ENCODE measurements at places on chromosomes 7 and 10. TPM values are rescaled to one million over a fixed set of nuclear protein-coding genes. Genes with fewer than 3 reads are reported as not detected.

DNA sequence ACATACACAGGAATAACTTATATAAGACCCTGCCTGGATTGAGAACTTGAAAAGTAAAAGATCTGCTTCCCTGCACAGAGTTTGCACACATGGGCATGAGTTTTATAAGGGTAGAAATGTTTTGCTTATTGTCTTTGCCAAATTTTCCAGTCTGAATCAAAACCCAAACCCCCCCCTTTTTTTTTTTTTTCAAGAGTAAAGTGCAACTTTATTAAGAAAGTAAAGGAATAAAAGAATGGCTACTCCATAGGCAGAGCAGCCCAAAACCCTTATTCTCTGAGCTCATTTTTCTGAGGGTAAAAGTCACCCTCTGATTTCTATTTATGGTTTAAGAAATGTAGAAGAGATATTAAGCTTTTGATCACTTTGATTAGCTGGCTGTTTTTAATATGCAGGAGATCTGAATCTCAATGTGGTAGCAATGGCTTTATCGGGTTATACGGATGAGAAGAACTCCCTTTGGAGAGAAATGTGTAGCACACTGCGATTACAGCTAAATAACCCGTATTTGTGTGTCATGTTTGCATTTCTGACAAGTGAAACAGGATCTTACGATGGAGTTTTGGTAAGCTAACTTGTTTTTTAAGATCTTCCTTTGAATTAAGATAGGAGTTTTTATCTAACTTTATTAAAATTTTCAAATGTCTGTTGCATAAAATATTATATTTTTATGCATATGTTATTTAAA lies 18.7 kb downstream of the MIOS start:
- no peak for DNase-seq

DNA sequence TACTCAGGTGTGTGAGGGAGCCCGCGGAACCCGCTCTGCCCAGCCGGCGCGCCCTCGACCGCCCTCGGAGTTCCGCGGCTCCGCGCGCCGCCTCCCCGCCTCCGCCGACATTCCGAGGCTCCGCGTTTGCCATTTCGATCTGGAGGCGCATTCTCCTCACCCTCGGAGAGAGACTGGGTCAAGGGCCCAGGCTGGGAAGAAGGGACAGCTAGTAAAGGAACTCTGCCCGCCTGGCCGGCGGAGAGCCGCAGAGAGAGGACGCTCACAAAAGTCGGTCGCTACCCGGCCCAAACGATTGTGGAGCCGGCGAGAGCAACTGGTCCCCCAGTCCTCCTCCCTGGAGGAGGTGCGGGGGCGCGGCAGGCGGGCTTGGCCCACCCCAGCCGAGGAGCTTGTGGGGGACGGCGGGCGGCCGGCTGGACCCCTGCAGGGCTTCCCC lies 74.5 kb upstream of the LEP start:
- no peak for DNase-seq

DNA sequence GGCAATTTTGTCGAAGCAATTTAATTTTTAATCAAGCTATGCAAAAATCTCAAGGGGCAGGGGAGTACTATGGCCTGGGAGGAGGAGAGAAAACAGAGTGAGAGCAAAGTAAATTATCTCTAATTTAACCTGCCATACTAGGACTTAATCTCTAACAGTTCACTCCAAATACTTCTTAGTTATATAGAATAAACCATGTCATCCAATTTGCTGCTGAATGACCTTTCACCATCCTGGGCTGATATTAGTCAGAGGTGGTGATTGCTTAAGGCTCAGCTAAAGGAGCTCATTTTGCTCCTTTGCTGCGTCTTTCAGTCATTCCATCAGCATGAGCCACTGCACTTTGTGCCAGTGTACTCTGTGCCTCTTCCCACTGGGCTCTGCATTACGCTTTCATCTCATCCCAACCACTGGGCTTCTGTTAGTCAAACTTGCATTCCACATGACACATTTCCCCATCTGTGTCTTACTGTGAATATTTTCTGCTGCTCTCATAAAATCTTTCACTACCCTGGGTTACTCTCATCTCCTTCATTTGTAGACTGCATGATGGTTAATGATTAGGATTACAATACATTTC lies 84.3 kb downstream of the CD36 start:
- DNase-seq, result no peak

DNA sequence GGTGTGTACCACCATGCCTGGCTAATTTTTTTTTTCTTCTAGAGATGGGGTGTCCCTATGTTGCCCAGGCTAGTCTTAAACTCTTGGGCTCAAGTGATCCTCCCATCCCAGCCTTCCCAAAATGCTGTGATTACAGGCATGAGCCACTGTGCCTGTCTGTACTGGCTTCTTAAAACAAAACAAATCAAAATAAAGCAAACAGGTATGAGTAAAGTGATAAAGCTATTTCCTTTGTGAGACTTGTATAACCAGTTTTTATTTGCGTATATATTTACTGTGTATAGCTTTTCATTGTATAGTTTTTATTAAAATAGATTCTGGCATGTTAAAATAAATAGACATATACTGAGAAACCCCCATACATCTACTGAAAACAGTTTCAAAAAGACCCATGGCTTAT lies 14.3 kb downstream of the LCOR start:
- DNase-seq, result no peak

- DNase-seq, result no peak
These were observed 13.7 kb downstream of the MAT1A start for GRCh38 chr10:80275756-80276155.

GRCh38 chr10:25071227-25071626 lies 54.8 kb downstream of the THNSL1 start:
- no peak for DNase-seq

- DNase-seq, result no peak
These were observed 582.2 kb downstream of the SORCS1 start for GRCh38 chr10:106582291-106582690.

Gene SLC13A4
- 1.1 TPM for polyA plus RNA-seq

GRCh38 chr7:44148166-44148565 lies 7.0 kb upstream of the MYL7 start:
- DNase-seq, result no peak

Gene GPRIN2
- 1.9 TPM for polyA plus RNA-seq

Gene PLEKHS1
- 0.14 TPM for polyA plus RNA-seq

DNA sequence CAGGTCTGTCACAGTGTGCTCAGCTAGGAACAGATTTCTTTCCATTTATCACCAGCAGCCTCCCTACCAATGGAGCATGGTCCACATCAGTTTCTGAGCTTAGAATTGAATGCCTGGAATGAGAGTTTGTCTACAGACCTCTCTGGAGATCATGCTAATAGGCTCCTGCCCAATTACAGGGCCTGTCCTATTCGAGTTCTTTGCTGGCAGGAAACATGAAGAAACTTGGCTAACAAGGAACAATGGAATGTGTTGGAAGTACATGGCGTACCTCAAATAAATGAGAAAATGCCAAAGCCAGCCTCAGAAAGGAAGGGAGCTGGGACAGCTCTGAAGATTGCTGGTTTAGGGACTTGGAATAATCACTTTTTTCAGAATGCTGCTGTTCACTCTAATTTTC lies 186.0 kb upstream of the AKR1E2 start:
- no peak for DNase-seq

GRCh38 chr7:94760446-94761100 lies 104.6 kb upstream of the SGCE start:
- no peak for DNase-seq

Gene SORCS3
- polyA plus RNA-seq, result 21.8 TPM

DNA sequence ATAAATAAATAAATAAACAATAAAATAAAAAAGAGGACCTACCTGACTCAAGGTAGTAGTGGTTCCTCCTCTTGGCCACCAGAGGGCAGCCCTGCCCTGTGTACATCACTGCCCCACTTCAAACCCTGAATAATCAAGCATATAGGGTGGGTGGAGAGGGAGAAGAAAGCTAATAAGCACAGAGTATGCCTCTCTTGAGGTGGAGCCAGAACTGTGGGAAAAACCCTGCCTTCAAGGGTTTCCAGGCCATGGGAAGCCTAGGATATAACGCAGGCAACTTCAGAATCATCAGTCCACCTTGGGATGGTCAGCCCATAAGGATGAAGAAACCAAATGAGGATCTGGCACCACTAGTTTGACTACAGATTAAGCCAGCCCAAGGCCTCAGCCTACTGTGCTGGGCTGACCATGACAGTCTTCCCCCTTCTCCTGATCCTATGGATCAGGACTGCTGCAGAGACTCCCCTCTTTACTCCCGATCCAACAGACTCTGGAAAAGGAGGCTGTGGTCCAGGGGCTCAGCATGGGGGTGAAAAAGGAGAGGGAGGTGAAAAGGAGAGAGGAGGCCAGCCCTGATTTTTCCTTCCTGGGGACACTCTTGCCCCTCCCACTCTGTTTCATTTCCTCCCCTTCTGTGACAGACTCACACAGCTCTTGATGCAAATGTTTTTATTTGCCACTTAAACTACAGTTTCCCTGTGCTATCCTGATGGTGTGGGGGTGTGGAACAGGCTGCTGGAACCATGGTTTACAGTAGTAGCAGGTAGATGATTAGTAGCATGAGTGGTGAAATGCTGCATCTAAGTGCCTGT lies 10.1 kb downstream of the AVPI1 start:
- DNase-seq, result no peak

GRCh38 chr10:75648351-75648750 lies 216.9 kb downstream of the LRMDA start:
- DNase-seq, result no peak

Gene NSMCE4A
- polyA plus RNA-seq, result 98.0 TPM

GRCh38 chr7:138935465-138936011 lies 45.7 kb downstream of the KIAA1549 start:
- peak; percentile 18 for DNase-seq

DNA sequence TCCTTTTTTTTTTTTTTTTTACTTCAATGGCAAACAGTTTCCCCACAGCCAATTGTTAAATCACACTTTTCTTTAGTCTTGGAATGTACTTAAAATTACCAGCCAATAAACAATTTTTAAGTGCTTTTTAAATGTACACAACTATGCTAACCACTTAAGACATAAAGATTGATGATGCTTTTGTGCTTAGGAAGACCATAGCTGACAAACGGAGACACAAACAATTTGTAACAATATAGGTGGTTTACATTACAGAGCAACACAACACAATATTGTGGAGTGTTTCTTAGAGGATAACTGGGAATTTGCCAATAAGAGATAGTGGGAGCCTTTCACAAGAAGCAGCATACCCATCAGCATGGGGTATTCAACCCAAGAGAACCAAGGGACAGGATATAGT lies 798.5 kb upstream of the IGFBP3 start:
- DNase-seq, result no peak

Gene PNLIPRP2
- polyA plus RNA-seq, result not detected

Gene TEX47
- not detected for polyA plus RNA-seq

GRCh38 chr10:132601567-132601966 lies 64.0 kb downstream of the INPP5A start:
- DNase-seq, result no peak

Measured in left renal pelvis (tissue), 4 donors.